Activated naive CD8-positive, alpha-beta T cell treated with anti-CD3 and anti-CD28 coated beads for 36 hours (primary cell): ENCODE measurements at places on chromosomes 2 and 18.

GRCh38 chr2:4551691-4552474 lies 848.5 kb downstream of the DCDC2C start:
- no peak for DNase-seq

- DNase-seq = no peak
These were observed 227.9 kb downstream of the GBX2 start for GRCh38 chr2:235940330-235940729.

GRCh38 chr2:102499558-102499957 lies 26.5 kb downstream of the SLC9A4 start:
- DNase-seq = no peak

DNA sequence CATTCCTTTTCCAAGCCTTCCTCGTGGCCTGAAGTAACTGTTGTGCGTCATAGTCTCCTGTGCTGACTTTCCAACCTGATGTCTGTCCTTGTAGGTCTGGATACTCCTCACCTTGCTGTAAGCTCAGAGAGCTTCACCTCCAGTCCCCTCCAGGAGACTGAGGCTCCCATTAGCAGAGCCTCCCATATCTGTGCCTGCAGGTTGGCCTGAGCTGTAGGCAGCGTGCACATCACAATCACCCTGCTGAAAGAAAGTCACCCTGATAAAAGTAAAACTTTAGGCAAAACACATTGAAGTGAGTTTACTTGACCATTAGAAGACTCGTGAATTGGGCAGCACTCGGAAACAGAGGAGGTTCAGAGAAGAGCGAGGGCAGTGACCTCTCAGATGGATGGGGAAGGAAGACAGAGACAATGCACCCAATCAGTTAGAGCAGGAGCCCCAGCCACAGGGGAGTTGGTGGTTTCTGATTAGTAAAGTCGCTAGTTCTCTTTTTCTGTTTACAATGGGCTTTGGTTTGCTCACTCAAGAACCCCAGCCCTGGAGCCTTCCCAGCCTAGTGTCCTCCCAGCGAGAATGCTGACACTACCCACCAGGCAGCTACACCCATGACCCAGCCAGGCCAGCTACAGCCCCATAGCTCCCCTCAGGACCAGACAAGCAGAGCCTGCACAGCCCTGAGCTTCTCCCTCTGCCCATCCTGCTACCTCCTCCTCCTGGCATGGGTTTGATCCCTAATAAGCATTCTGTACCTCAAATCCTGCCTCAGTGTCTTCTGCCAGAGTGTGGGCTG lies 12.1 kb upstream of the TPO start:
- no peak for DNase-seq

DNA sequence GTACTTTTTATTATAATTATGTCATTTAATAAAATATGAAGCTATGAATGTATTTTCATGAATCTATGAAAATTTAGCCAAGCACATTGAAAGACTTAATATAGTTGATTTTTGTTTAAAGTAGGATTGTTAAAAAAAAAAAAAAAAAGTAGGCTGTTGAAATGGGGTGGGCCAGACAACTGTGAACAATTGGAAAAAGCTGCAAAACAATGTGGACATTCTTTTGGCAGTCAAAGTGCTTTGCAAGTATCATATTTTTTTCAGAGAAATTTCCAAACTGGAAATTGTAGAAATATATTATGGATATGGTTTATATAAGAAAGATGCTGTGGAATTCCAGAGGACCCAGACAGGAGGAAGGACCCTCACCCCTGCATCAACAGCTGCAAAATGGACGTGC lies 82.1 kb downstream of the ETAA1 start:
- DNase-seq = no peak

GRCh38 chr2:70851704-70852103 lies 16.1 kb upstream of the CD207 start:
- DNase-seq = peak; percentile 35

- DNase-seq = no peak
These were observed 142.2 kb downstream of the SP3 start for GRCh38 chr2:173822889-173823542.

GRCh38 chr2:96408616-96409015 lies 73.0 kb downstream of the NCAPH start:
- DNase-seq = no peak

GRCh38 chr2:62321380-62322289 lies 125.7 kb downstream of the B3GNT2 start:
- DNase-seq = no peak

- DNase-seq = no peak
These were observed 26.1 kb downstream of the TMEM247 start for GRCh38 chr2:46505472-46505783.

DNA sequence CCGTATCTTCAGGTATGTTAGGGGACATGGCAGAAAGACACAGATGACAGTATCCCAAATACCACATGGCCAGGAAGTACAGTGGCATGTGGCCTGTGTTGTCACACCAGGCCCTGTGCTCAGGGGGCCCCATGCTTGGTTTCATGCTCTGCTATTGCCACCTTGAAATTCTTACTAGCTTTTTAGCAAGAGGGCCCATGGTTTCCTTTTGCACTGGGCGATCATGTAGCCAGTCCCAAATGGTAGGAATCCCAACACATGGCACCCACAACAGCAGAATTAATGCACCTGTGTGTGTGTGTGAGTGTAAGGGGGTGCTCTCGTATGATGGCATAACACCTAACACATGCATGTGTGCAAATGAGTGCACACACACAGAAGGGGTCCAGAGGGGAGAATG lies 39.2 kb downstream of the MYO7B start:
- no peak for DNase-seq

DNA sequence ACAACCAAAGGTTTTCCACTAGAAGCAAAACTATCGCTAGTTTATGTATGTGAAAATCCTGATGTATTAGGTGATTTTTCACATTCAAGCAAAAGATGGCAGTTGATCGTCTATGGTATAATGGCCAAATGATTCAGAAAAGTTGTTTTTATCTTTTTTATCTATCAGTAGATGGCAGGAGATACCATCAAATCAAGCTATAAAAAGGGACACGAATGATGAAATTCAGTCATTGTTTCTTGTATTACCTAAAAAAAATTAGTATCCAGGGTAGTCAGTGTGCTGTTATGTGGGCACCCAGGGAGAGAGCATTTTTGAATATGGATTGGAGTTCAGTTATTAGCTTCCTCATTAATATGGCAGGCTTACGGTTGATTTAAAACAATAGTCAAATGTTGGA lies 22.9 kb upstream of the CAVIN2 start:
- DNase-seq = no peak

DNA sequence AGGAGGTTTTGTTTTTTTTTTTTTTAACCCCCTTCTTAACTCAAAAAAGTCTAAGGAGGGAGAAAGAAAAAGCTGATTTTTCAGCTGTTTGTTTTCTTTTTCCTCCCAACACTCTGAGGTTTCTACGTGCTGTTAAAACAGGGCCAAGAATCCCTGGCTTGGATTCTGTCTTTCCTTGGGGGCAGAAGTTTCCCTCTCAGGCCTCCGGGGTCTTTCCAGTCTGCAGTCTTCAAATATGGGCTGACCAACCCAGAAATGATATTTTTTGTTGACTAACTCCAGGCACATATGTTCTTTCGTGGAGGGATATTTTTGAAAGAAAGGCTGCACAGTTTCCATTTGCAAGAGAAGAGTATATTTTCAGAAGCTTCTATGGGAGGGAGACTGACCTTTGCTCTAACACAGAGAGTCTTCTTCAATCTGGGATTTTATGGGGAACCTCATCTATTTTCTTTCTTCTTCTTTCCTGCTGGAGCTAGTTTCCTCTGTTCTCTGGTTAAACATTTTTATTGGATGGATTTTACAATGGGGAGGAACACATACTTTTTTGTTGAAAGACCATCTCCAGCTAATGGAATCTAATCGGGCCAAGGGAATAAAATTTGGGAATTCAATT lies 93.3 kb upstream of the SPRED2 start:
- no peak for DNase-seq

DNA sequence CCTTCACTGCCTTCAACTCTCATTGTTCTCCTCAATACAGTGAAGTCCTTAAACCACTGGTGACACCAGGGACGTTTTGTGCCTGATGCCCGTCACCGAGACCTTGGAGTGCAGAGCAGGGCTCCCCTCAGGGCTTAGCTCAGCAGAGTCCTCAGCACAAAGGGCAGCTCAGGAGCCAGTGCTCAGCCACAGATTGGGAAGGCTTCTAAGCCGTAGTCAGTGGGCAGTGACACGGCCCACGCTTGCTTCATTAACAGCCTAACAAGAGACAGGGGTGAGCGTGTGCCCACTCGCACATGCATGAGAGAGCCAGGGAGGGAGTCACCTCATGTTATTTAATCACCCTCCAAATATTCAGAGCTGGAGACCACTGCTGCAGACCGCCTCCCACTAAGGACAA lies 137.5 kb downstream of the SH3RF3 start:
- DNase-seq = no peak

GRCh38 chr18:48627216-48627615 lies 88.4 kb downstream of the CTIF start:
- DNase-seq = no peak

GRCh38 chr2:198297350-198297749 lies 493.0 kb downstream of the PLCL1 start:
- no peak for DNase-seq

GRCh38 chr2:24924732-24925131 lies 4.7 kb upstream of the ADCY3 start:
- DNase-seq = no peak

DNA sequence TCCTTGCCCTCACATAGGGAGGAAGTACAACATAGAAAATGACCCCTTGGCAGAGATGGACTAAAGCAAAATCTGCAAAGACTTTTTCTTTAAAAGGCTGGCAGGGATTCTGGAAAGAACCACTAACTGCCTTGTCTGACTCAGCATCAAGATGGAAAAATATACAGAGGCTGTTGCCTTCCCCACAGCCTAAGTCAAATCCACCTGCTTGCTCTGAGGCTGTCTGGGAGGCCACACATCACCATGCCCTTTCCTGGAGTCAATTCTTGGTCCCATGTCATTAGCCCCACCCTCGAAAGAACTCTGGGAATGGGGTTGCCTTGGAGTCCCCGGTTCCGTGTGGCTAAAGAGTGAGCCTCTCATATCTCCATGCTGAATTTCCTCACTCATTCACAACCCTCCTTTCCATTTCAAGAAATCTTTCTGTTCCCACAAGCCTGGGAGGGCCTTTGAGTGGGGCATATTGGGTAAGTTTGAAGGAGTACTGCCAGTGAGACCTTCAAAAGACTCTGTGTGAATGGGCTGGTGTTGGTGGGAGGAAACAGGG lies 39.4 kb downstream of the BMP10 start:
- no peak for DNase-seq

DNA sequence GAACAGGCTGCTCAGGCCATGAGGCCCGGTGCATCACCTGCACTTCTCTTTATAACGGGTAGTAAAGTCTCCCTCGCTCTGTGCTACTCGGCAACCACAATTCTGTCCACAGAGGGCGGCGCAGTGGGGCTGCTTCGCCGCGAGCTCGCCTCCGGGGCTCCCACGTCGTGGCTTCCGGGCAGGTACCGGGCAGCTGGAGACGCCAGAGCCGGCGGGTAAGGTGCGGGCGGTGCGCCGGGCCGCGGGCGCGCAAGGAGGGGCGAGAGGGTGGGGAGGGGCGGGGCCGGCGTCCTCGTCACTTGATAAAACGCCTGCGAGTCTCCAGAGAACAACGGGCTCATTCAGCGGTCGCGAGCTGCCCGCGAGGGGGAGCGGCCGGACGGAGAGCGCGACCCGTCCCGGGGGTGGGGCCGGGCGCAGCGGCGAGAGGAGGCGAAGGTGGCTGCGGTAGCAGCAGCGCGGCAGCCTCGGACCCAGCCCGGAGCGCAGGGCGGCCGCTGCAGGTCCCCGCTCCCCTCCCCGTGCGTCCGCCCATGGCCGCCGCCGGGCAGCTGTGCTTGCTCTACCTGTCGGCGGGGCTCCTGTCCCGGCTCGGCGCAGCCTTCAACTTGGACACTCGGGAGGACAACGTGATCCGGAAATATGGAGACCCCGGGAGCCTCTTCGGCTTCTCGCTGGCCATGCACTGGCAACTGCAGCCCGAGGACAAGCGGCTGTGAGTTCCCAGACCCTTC lies at the start of gene ITGA6:
ITGA6 (plus strand) TSS at position 331 of the 734 bp plus-strand sequence.
- peak; percentile 75 for DNase-seq

DNA sequence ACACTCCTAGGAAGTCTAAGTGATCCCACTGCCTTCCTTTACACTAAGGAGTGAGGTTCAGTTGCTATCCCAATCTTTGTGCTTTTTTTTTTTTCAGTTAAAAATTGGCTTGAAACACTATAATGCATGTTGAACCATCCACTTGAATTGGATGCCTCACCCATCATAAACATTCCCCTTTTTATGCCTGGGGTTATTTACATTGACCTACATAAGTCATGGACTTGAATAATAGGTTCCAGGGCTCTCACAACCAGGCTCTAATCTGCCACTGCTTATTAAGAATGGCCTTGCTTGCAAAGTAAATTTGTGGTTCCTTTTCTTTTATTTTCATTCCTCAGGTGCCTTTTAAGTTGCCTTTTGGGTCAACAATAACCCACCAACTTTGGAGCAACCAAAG lies 236.1 kb upstream of the MEIS1 start:
- DNase-seq = no peak

- DNase-seq = peak; percentile 48
These were observed 643 bp downstream of the PLCL1 start for GRCh38 chr2:197804758-197805714.

DNA sequence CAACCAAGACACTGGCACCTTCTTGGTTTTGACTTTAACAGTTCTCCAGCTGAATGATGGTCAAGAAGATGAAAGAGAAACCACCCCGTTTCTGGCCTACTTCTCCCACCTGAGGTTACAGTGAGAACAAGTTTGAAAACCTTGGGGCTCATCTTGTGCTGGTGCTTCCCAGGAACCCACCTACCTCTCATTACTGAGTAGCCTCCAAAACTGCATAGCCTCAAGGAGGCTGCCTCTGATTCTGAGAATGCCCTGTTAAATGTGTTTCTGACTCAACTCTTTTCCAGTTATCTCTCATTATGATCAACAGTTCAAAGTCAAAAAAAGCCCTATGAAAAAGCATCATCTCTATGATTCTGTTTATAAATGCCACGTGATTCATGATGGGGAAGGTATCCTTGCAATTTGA lies 121.9 kb downstream of the CACNB4 start:
- DNase-seq = peak; percentile 16

GRCh38 chr2:119713819-119714490 lies 35.0 kb downstream of the TMEM177 start:
- no peak for DNase-seq

DNA sequence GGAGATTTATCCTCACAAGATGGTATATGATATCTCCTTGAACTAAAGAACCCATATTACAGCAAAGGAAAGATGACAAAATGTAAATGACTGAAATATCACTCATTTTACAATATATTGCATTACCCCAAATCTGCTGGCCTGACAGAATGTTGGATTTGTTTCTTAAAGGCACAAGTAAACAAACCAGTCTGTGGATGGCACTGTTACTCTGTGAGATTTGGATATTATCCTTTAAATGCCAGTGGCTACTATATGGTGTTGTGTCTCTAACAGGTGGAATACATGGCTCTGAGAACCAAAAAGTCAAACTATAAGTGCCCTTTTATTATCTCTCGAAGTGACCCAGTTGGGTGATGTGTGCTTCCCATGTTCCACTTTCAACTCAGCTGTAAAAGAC lies 125.7 kb downstream of the PDE1A start:
- no peak for DNase-seq
